ENCODE measurements at places on chromosomes 11 and 22.

DNA sequence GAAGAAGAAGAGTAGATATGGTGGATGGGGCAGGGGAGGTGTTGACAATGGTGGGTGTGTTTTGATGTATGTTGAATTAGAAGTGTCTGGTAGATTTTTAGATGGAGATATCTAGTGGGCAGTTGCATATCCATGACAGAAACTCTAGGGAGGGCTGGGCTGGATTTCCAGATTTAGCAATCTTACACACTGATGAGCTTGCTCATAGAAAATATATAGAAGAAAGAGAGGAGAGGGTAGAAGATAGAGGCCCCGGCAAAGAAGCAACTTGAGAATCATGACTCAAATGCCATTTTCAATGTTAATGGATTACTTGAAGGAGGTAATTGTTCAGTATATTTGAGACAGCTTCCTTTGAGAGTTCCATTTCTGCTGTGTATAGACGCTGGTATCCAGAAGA is 8.2 kb downstream of the REXO2 start:
- DNase-seq, result no peak

GRCh38 chr11:116109228-116109627 is 605.0 kb upstream of the CADM1 start:
- peak; percentile 49 for DNase-seq

DNA sequence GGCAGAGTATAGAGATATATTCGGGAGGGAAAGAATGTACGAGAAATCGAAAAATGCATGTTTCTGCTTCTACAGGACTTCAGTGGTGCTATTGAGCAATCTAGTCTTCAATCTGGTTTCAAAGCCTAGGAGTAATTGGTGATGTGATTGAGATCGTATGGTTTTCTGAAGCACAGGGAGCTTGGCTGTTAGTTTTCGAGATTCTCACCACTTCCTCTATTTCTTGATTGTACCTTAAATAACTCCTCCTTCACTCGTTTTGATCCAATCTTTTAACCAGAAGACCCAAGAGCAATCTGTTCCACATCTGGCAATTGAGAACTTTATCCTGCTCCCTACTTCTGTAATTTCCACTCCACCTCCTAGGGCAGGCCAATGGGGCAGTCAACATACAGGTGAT is 518 bp downstream of the CCDC179 start:
- DNase-seq, result no peak

DNA sequence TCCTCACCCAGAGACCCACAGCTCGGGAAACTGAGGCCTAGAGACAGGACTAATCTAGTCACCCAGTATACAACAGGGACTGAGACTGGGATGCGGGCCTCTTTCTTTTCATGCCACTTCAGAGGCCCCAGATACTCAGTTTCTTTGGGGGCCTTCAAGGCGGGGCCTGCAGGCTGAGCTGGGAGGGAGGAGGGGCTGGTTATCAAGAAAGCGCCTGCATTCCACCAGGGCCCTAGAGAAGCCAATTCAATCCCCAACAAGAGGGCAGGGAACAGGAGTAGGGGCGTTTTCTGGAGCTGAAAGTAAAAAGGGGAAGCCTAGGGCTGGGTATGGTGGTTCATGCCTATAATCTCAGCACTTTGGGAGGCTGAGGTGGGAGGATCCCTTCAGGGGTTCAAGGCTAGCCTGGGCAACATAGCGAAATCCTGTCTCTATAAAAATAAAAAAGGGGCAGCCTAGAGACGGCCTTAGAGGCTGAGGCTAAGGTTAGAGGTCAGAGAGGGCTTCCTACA is 1.6 kb downstream of the ATG2A start:
- DNase-seq, result no peak

- DNase-seq, result no peak
These were observed 18.5 kb downstream of the SLC22A12 start for GRCh38 chr11:64609436-64610047.

- peak; percentile 0 for DNase-seq
These were observed 151.4 kb downstream of the BLID start for GRCh38 chr11:121964591-121964990.

GRCh38 chr11:11215944-11216343 is 137.1 kb downstream of the CSNK2A3 start:
- DNase-seq, result no peak

GRCh38 chr22:37559901-37560607 is at the start of gene CDC42EP1:
Gene CDC42EP1 (plus strand): TSS chr22:37560480. CDS start chr22:37566350, 5,870 bp downstream.
- no peak for DNase-seq

GRCh38 chr11:57210781-57211180 is 26.3 kb downstream of the APLNR start:
- DNase-seq, result no peak

DNA sequence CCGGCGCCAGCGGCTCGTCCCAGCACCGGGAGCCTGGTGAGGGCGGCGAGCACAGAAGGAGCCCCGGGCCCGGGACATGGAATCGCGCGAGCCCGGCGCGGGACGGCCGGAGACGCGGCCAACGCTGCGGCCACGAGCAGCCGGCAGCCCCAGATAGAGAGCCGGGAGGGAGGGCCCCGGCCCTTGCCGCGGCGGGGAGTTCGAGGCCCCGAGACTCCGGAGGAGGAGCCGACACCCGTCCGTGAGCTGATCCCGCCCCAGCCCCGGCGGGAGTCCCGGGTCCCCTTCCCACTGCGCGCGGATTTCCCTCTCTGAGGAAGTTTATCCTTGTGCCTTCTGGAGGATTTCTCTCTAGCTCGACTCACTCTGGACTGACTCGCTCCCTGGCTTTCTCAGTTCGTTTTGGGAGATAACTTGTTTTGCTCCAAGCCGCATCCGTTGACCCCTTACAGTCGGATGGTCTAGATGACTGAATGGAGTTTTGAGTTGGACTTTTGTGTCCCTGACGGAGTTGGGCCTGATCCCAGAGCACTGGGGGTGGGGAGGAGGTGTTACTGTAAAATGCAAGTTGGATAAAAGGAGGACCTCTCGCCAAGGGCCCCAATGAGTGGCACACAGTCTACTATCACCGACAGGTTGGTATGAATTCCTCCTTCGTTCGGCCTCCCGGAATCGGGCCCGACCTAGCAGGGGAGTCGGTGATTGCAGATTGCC is 585 bp downstream of the ARHGEF12 start:
- DNase-seq, result no peak

DNA sequence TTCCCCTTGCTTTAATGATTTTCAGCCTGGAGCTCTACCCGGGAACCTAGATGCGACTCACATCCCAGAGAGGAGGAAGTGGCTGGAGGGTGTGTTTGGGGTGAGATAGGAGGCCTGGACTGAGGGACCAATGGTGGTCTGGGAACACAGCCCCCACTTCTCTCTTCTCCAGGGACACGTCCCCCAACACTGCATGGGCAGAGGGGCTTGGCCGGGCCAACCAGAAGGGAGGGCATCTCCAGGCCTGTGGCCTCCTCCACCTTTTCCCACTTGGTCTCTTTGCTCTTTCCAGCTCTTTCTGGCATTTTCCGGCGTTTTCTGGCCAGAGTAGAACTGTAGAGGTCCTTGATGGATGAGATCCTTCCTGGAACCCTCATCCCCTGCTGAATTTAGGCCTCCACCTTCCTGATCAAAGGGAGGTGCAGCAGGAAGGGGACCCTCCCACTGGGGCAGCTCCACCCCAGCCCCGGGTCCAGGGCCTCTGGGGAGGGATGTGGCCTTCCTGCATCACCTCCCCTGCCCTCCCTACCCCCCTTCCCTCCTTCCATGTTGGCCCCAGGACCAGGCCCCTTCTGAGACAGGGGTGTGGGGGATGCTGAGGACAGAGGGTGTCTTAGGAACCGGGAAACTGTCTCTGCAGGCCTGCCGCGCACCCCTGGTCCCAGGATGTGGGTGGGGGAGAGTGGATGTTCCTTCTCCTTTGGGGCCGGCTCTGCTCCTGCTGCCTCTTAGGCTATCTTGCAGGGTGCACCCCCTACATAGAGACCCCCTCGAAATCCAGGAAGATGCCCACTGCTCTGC is 24.4 kb downstream of the MRGPRG start:
- no peak for DNase-seq

DNA sequence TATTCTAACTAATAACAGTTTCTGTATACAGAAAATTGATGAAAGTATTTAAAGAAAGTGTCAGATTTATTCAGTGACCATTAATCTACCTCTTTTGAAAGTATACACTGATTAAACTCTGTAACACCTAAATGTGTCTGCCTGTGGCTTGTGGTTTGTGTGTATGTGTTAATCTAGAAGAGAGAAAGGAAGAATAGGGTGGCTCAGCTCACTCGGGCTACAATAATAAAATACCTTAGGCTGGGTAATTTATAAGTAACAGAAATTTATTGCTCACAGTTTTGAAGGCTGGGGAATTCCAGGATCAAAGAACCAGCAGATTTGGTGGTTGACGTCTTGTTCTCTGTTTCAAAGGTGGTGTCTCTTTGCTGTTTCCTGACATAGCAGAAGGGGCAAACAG is 13.6 kb upstream of the OR5AS1 start:
- DNase-seq, result no peak

DNA sequence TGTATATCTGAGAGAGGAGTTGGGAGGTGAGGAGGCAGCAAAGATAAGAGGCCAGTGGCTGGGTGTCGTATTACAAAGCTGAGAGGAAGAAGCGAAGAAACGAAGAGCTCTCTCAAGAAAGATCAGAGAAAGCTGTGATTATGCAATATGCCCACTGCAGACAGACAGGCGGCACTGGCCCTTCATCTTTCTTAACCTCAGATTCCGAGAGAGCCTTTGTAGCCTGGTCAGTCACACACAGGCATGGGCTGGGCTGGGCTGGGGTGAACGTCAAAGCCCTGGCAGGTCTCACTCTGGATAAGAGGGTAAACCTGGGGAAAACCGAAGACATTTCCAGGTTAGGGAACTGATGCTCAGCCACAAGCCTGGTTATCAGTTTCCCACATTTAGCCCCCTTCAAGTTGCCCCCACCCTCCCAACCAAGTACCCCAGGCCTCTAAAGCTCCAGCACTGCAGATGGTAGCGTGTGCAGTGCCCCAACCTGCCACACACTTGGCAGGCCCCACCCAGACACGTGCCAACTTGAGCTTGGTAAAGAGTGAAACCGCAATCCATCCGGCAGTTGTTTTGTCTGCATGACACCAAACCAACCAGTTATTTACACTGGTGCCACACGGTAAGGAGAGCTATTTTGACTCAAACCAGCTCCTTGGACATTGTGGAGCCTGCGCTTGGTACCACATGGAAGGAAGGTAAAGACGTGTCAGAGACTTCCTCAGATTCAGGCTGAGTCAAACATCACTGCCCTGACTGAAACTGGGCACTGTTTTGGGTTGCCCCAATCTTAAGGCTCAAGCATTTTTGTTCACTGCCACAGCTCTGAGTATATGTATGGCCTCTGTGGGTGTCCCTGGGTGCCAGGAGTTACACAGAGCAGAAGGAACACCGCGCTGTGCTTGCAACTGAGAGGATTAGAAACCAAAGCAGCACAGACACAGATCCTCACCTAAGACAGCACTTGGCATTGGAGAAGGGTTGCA is 135.9 kb downstream of the FDX1 start:
- DNase-seq, result peak; percentile 26

- no peak for DNase-seq
These were observed 359.5 kb downstream of the SHANK2 start for GRCh38 chr11:70892889-70893288.

GRCh38 chr11:9017773-9018172 is 14.0 kb upstream of the NRIP3 start:
- DNase-seq, result no peak

DNA sequence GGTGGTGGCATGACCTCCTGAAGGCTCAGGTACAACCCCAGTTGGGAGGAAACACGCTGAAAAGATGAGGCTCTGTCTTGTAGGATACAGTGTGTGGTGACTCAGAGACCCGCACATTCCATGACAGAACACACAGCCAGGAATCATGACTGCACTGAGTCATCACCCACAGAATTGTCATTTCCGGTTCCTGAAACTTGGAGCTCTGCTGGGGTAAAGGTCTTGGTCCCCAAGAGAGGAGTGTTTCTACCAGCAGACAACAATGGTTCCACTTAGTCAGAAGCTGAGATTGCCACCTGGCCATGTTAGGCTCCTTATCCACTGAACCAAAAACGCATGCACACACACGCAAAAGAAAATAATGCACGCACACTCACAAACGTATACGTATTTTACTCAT is 31.5 kb upstream of the CYB5R3 start:
- peak; percentile 91 for DNase-seq

GRCh38 chr11:94519478-94520084 is 7.3 kb downstream of the C11orf97 start:
- DNase-seq, result peak; percentile 29

GRCh38 chr11:94832604-94833235 is 64.6 kb downstream of the AMOTL1 start:
- peak; percentile 13 for DNase-seq

DNA sequence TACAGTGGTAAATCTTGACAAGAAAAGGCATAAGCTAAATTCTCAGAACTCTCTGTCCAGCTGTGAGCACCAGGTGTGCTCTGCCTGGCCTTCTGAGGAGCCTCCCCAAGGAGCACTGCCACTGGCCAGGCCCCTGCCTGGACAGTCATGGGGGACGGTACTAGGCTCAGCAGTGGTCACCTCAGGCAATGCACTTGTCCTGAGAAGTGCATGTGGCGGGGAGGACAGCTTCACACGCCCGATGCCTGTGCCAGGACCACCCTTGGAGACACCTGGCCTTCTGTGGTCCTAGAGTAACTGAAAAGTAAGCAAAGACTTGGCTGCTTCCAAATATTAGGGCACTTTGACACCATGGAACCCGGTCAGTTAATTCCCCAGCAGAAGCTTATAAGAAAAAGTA is 28.6 kb upstream of the SCGB1A1 start:
- no peak for DNase-seq

GRCh38 chr11:3375552-3375951 is 3.4 kb downstream of the ZNF195 start:
- no peak for DNase-seq

- no peak for DNase-seq
These were observed 37.9 kb downstream of the SREBF2 start for GRCh38 chr22:41870786-41871185.

- peak; percentile 21 for DNase-seq
These were observed 34.4 kb downstream of the PRDM11 start for GRCh38 chr11:45180848-45181192.

GRCh38 chr11:107665018-107665417 is 46.8 kb downstream of the SLN start:
- no peak for DNase-seq

- DNase-seq, result no peak
These were observed 41.7 kb downstream of the TEAD1 start for GRCh38 chr11:12715941-12716340.

DNA sequence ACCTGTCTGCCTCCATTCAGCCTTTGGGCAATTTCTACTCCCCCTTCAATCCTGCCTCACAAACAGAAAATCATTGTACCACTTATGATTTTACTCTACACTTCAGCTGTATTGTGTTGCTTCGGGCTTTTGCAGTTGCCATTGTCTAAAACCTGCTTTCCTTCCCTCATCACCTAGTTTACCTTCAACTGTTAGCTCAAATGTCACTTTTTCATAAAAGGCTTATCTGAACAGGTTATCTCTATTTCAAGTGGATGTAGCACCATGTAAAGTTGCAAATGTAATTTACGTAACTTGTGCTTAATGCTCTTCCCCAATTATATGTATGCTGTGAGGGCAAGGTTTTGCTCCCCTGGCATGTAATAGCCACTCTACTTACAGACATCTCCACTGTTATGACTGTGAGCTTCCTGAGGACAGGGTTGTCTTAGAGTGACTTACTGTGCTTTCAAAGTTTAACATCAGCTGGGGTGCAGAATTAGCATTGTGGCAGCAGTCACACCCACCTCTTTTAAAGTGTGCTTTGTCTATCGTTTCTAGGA is 5.4 kb downstream of the RPS25 start:
- DNase-seq, result no peak

Measured in renal cortical epithelial cell (primary cell).